ENCODE measurements at places on chromosomes 4 and X.

GRCh38 chr4:110632506-110633357, 9.9 kb upstream of the PITX2 start:
- DNase-seq, result no peak

- DNase-seq, result no peak
Observed at GRCh38 chr4:180456928-180457327, 1786.3 kb upstream of the TENM3 start.

DNA sequence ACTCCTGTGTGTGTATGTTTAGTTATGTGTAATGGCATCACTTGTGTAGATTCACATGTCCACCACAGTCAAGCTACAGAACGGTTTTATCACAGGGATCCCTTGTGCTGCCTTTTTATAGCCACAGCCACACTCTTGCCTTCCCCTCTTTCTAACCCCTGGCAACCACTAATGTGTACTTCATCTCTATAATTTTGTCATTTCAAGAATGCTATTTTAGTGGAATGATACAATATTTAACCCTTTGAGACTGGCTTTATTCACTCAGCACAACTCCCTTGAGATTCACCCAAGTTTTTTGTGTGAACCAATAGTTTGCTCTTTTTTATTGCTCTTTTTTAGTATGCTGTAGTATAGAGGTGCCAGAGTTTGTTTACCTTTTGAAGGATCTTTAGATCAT, 112.1 kb downstream of the CDKL5 start:
- DNase-seq, result no peak

- DNase-seq, result no peak
Observed at GRCh38 chr4:81826335-81826734, 354.6 kb upstream of the RASGEF1B start.

DNA sequence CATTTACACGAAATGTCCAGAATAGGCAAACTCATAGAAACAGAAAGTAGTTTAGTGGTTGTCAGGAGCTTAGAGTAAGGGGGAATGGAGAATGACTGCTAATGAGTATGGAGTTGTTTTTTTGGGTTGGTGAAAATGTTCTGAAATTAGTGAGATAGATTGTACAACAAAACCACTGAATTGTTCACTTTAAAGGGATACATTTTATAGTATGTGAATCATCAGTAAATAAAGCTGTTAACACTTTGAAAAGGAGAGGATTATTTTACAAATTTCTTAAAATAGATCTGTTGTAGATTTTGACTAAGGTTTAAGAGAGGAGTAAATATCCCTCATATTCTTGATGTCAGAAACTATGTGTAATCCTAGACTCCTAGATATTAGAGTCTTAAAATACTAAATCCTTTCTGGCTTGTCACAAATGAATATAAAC, 82.7 kb downstream of the RAPGEF2 start:
- DNase-seq, result no peak

GRCh38 chr4:152255437-152255836, 280.5 kb downstream of the FBXW7 start:
- DNase-seq, result no peak

- DNase-seq, result no peak
Observed at GRCh38 chr4:155639704-155640523, 26.7 kb upstream of the GUCY1A1 start.

GRCh38 chr4:150126201-150126863, 48.1 kb downstream of the DCLK2 start:
- no peak for DNase-seq

GRCh38 chrX:13863324-13863723, 46.4 kb upstream of the GPM6B start:
- DNase-seq, result no peak

DNA sequence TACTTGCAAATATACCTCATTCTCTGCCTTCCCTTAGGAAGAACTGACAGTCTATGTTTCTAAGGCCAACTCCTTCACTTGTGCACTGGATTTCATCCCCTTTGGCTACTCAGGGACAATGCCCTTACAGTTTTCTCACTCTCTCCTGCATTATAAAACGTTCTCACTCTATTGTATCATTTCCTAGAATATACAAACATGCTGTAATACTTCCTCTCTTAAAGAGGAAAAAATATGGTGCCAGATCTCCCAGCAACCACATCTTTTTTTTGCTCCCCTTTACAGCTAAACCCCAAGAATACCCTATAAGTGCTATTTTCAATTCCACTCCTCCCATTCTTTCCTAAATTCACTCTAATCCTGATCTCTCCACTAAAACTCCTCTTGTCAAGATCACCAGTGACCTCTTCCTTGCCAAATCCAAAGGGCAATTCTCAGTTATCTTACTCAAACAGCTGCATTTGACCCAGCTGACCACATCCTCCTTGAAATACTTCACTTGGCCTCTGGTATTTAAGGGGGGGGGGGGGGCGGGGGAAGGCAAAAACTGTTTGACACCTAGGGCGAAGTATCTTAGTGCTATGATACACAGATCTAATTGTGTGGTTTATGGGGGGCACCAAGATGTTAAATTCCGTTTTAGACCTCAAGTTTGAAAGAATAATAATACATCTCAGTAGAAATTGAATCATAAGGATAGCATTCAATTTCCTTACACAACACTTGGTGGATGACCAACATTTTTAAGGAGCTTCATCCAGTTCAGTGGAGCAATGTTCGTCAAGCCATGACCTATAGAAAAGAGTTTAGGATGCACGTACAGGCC, 1.6 kb downstream of the RCHY1 start:
- no peak for DNase-seq

DNA sequence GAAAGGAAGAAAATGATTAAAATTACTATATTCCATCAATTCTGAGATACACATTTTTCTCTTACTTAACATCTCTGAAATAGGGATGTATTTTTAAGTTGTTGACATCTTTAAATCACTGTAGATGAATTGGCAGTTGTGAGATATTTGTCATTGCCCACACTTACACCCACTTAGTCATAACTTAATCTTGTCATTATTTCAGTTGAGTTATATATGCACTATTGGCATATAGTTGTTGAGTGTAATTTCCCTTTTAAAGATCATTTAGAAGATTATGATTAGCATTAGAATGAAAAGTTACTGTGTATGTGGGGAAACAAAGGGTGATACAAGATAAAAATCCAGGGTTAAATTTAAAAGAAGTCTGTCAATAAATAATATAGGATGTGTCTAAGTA, 2.2 kb downstream of the AIMP1 start:
- DNase-seq, result no peak

- no peak for DNase-seq
Observed at GRCh38 chrX:1492421-1493012, 39.8 kb upstream of the ASMTL start.

DNA sequence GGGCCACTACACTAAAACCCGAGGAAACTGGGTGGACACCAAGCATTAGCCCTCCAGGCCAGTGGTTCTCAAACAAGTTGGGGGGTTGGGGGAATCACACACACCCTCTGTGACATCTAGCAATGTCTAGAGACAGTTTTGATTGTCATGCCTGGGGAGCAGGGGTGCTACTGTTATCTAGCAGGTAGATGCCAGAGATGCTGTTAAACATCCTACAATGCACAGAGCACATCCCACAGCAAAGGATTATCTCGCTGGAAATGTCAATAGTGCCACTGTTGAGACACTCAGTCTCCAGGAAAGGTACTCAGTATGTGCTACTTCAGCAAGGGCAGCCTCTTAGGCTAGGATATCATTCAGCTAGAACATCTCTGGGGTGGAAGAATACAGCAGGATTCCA, 1.3 kb downstream of the SMC1A start:
- DNase-seq, result no peak

GRCh38 chr4:120525106-120525505, 397.4 kb downstream of the PRDM5 start:
- DNase-seq, result no peak

DNA sequence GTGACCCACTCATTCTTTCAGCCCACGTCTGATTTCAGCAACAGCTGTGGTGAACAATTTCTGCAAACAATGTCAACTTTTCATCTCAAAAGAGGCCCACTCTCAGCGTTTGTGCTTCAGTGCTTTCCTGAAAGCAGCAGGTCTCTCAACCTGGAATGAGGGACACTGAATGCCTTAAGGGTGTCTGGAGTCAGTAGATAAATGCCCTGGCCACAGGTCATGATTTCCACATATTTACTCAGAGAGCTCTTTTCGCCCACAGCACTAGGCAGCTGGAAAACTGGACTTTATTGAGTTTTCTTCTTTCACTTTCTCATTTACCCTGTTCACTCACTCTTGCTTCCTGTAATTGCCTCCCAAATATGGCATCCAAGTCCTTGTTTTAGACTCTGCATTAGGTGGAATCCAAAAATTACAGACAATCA, 52.8 kb downstream of the NPFFR2 start:
- no peak for DNase-seq

DNA sequence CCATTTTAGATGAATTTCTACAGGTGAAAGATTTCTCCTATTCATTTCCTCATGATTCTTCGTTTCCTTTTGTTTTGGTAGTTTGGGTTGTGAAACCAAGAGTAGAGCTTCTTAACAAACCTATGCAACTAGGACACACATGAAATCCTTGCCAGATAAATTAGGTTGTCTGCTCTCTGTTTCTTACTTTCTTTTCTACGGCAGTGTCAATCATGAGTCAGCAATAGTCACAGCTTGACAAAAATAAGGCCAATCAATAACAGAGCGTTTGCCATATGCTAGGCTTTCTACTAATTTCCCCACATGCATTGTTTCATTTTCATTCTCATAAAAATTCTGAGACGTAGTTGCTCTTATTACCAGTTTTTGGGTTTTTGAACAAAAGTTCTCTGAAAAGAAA, 20.3 kb downstream of the CLRN2 start:
- no peak for DNase-seq

- DNase-seq, result no peak
Observed at GRCh38 chr4:189202869-189203271, 737.8 kb upstream of the FRG1 start.

DNA sequence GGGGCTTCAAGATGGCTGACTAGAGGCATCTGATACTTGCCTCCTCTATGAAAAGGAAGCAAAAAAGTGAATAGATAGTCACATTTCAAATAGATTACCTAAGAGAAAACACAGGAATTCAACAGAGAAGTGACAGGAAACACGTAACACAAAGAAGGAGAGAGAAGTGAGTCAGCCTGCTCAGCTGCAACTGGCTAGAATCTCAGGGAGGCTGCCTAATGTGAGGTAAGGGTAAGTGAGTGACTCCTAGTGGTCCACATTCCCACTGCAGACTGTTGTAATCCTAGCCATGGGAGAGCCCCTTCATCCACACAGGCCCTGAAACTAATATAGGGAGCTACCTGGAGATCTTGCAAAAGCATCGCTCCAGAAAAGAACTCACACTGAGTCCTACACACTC, 179.2 kb downstream of the SLC7A11 start:
- no peak for DNase-seq

- DNase-seq, result no peak
Observed at GRCh38 chrX:18647621-18648020, 24.3 kb downstream of the RS1 start.

DNA sequence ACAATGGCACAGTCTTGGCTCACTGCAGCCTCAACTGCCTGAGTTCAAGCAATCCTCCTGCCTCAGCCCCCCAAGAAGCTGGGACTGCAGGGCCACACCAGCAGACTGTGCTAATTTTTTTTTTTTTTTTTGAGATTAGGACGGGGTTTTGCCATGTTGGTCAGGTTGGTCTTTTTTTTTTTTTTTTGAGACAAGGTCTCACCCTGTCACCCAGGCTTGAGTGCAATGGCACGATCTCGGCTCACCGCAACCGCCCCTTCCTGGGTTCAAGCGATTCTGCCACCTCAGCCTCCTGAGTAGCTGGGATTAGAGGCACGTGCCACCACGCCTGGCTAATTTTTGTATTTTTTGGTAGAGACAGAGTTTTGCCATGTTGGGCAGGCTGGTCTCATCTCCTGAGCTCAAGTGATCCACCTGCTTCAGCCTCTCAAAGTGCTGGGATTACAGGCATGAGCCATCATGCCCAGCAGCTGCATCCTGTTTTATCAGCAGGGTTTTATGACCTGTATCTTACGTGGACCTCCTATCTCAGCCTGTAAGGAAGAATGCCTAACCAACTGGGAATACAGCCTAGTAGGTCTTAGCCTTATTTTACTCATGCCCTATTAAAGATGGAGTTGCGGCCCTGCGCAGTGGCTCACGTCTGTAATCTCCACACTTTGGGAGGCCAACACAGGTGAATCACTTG, 13.2 kb upstream of the MRPL1 start:
- no peak for DNase-seq

DNA sequence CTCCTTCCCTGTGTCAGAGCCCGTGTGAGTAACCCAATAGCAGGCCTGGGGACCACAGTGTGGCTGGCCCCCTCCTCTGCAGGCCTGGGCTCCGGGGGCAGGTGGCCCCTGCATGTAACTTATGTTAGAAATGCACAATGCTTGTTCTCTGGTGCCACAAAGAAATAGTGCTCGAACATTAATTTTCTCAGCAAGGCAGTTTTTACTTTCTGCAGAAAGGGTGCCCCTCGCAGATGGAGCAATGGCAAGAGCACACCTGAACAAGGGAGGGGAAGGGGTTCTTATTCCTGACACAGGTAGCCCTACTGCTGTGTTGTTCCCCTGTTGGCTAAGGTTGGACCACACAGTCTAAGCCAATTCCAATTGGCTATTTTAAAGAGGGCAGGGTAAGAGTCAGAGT, 17.1 kb downstream of the TACC3 start:
- DNase-seq, result no peak

- DNase-seq, result no peak
Observed at GRCh38 chrX:134706138-134706537, 47.9 kb upstream of the PLAC1 start.

- DNase-seq, result no peak
Observed at GRCh38 chr4:37597034-37597433, 89.1 kb downstream of the RELL1 start.

- DNase-seq, result no peak
Observed at GRCh38 chr4:150021483-150021882, 56.8 kb upstream of the DCLK2 start.

GRCh38 chr4:32831104-32831503, 2110.9 kb downstream of the PCDH7 start:
- no peak for DNase-seq

- DNase-seq, result no peak
Observed at GRCh38 chr4:16674082-16674481, 224.4 kb downstream of the LDB2 start.

- no peak for DNase-seq
Observed at GRCh38 chr4:36041340-36041739, 203.0 kb downstream of the ARAP2 start.

GRCh38 chr4:138805736-138806135, 209.8 kb upstream of the NOCT start:
- no peak for DNase-seq

DNA sequence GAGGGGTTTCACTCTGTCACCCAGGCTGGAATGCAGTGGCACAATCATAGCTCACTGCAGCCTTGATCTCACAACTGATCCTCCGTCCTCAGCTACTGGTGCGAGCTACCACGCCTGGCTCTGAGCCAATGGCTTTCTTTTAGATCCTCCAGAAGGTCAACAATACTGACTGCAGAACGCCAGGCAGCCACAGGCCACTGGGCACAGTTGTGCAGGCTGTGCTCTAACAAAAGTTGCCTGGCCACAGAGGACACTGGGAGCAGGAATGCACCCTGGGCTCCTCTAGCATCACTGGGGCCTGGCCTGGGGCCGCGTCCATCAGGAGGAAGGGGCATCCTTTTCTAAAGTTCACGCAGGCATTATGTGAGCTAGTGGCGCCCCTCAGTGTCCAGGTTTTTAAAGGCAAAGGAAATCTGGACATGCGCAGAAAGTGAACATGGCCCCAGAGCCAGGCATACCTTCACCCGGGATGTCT, 14.9 kb upstream of the PORCN start:
- DNase-seq, result no peak

GRCh38 chrX:118523920-118524319, 28.3 kb downstream of the DOCK11 start:
- DNase-seq, result no peak
